DMS 273 treated with DMSO at 0.1 percent for 48 hours (cell line): ENCODE measurements at places on chromosomes 2 and 18.

DNA sequence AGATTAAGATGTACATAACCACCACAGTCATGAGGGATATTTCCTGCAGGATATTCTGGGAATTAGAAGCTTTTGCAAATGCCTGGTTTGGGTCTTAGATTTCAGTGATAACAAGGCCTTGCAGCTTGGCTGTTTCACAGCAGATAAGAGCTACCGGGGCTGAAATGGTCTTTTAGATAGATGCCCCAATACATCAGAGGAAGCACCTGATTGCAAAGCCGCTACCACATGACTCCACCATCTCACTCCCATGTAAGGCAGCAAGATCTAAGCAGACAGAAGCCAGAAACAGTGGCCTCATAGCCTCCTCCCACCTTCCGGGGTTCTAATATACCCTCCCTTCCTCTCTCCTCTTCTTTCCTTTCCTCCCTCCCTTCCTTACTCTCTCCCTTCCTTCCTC, 31.1 kb upstream of the EPG5 start:
- no peak for DNase-seq

- DNase-seq = no peak
Measured at GRCh38 chr2:191038741-191039140, 24.8 kb upstream of the STAT1 start.

GRCh38 chr2:11389551-11390398, 45.3 kb upstream of the ROCK2 start:
- DNase-seq = no peak

- peak; percentile 30 for DNase-seq
Measured at GRCh38 chr2:98749066-98749450, 18.1 kb upstream of the MGAT4A start.

DNA sequence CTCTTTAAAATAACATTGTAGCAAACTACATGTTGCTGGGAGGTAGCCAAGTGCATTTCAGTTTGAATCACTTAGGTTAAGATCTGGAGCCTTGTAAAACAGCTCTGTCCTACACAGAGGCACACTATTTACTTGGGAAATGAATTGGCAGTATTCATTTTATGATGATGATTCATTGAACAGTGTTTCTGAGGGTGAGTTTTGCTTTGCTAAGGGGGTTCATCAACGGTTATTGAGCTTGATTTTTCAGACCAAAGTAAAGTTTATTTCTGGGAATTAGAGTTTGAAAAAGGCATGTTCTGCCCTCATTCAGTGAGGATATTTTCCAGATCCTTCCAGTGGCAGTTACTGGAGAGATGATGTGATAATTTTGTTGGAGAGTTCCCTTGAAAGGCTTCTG, 55.6 kb downstream of the CCDC85A start:
- no peak for DNase-seq

GRCh38 chr2:151630372-151630771, 103.9 kb downstream of the NEB start:
- DNase-seq = no peak

- DNase-seq = no peak
Measured at GRCh38 chr18:5318061-5318700, 22.7 kb upstream of the ZBTB14 start.

GRCh38 chr2:27249891-27250651, 12.8 kb downstream of the SLC30A3 start:
- DNase-seq = peak; percentile 21

GRCh38 chr2:227191367-227191766, 26.9 kb downstream of the COL4A3 start:
- peak; percentile 93 for DNase-seq

GRCh38 chr2:176653479-176654443, 384.5 kb downstream of the MTX2 start:
- peak; percentile 16 for DNase-seq

DNA sequence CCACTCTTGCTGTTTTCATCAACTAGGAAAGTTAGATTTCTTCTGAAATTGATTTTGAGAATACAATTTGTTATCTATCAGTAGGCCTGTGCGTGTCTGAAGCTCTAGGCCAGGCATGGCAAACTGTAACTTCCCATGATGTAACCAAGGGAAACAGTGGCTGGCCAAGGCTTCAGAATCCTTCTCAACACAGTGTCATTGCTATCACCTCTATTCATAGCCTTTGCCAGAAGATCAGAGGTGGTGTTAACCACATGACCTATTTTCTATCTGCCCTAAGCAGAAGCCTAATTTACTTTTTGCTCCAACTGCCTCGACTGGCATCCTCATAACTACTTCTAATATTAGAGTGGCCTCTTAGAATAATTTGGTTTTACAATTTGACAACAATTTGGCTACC, 2.5 kb downstream of the ITGB6 start:
- DNase-seq = no peak

DNA sequence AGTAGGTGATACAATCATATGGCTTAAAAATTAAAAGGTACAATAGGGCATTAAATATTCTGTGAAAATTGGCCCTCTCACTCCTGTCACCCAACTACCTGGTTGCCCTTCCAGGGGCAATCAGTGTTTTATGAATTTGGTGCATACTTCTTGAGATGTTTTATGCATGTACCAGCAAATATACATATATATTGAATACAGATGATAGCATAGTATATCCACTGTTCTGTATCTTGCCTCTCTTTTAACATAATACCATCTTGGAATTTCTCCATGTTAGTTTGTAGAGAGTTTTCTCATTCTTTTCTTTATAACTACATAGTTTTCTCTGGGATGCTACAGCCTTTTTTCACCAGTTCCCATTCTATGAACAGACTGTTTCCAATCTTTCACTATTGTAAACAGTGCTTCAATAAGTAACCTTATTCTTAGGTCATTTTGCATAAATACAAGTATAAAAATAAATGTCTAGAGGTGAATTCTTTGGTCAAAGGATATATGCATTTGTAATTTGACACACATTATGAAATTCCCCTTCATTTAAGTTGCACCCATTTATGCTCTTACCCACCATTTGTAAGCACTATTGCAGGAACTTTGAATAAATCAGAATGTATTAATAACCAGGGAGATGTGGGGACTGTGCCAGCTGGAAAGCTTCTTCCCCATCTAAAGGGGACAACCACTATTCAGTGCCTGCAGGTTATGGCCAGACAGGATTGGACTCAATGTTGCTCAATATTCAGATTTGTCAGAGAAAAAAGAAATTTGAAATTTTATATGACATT, 225.4 kb downstream of the STK39 start:
- DNase-seq = no peak

- no peak for DNase-seq
Measured at GRCh38 chr18:48756511-48757226, 194.1 kb downstream of the SMAD7 start.

DNA sequence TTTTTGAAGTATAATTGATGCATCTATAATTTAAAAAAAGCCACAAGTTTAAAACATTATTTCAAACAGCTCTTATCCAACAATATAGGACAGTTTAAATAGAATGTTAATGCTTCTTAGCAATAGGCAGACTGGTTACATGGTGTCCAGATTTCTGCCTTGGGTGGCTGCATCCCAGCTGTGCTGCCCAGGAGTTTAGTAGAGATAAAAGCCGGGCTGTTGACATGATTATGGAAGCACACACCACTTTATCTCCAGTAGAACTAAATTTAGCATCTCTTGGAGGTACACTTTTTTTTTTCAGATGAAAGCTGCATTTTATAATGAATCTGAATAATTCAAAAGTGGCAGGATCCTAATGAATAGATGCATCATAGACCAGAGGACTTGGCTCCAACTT, 309.7 kb downstream of the PLCL1 start:
- no peak for DNase-seq

DNA sequence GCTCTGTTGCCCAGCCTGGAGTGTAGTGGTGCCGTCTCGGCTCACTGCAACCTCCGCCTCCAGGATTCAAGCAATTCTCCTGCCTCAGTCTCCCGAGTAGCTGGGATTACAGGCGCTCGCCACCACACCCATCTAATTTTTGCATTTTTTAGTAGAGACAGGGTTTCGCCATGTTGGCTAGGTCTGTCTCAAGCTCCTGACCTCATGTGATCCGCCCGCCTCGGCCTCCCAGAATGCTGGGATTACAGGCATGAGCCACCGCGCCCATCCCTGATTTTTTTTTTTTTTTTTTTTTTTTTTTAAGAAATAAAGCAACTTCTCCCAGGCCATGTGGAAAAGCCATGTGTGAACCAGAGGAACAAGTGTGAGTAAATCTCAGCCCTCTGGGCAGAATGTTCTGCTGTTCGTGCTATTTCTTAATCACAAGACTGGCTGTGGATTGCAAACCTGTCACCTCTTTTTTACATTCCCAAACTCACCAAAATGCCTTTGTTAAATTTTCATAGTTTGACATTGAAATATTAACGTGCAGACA, 6.4 kb upstream of the SH3BP4 start:
- DNase-seq = no peak

DNA sequence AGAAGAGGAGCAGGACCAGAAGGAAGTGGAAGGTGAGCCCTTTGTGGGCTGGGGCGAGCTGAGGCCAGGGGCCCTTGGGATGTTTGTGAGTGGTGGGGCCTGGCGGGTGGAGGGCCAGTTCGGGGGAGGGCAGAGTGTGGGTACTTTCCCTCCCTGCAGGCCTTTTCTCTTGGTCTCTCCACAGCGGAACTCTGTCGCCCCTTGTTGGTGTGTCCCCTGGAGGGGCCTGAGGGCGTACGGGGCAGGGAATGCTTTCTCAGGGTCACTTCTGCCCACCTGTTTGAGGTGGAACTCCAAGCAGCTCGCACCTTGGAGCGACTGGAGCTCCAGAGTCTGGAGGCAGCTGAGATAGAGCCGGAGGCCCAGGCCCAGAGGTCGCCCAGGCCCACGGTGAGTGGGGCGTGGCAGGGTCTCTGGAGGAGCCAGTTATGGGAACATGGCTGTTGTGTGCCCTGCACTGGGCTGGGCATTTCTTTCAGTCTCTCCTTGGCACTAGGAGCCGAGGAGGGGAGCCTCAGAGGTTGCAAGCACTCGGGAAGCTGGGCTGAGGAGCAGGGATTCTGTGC, 10.8 kb downstream of the STK11IP start:
- no peak for DNase-seq

DNA sequence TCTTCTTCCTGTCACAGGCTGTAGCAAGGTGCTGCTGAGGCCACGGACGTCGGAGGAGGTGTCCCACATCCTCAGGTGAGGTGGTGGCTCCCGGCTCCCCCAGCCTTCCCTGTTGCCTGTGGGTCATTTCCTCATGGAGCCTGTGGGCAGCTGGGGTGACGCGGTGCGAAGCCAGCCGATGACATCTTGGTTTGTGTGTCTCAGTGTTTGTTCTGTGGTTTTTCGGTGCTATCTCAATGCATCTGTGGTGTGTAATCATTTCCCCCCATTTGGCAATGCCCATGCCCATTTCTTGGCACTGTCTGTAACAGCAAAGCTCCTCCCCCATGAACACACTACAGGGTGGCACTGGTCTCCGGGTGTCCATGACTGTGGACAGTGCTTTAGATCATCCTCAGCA, 6.6 kb downstream of the D2HGDH start:
- no peak for DNase-seq

GRCh38 chr2:3857576-3857975, 154.2 kb downstream of the DCDC2C start:
- no peak for DNase-seq

DNA sequence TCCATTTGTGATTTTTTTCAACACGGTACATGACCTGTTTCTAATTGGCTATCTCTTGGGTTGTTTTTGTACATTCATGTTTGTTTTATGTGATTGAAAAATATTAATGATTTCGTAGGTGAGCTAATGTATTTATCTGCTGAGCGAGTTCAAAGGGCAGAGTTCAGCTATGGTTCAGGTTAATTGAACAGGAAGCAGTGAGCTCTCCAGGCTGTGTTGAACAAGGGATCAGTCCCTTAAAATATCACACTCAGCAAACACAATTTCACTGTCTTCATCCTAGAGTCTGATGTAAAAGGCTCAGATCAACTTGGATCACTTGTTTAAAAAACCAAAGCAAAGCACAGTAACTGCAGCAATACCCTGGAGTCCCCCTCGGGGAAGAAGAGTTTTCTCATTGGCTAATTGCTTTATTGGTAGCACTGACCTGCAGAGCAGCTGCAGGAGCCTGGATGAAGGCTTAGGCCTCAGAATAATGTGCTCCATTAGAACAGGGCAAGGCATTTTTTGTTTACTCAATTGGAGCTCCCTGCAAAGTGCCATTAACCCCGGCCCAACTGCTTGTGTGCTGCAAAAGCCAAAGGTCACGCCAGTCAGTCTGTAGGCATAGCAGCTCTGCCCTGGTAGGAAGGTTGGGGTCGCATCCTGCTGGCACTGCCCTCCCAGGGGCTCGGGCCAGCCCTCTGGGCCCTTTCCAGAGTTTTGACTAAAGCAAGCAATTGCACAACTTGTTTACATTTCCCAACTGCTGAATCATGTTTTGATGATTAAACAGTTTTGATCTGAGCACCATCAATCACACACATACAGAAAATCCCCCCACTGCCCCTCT, 10.5 kb downstream of the ONECUT2 start:
- no peak for DNase-seq

- no peak for DNase-seq
Measured at GRCh38 chr2:192500550-192501200, 305.9 kb upstream of the TMEFF2 start.

GRCh38 chr18:46481048-46481846, 175.8 kb downstream of the LOXHD1 start:
- no peak for DNase-seq

DNA sequence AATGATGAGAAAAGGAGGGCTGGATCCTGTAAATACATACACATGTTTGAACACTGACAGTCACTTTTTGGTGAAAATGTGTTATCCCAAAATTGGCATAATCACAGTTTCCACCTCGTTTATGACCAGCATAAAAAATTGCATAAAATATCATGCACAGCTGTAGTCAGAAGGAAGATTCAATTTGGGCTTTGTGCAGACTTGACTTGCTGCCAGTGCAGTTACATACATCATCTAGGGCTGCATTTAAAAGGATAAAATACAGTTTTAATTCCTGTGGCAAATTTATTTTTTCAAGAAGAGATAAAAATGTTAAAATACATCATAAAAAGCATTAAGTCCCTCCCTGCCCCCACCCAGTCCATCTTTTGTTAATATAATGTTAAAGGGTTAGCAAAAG, 103.8 kb downstream of the VWC2L start:
- no peak for DNase-seq

DNA sequence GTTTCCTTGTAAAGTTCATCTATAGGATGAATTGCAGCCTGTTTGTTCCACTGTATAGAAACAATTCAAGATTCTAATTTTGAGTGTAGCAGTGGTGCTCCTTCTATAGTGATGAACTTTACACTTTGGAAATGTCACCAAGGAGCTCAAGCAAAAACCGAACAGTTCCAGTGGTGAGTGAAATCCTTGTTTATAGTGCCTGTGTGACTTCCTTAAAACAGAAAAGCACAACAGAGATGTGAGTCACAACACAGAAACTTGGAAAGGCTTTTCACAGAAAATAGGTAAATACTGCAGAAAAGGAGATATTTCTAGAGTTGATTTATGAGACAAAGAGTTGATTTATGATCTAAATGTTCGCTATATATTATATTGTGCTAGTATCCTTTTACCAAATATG, 482.0 kb downstream of the PTPRM start:
- no peak for DNase-seq

DNA sequence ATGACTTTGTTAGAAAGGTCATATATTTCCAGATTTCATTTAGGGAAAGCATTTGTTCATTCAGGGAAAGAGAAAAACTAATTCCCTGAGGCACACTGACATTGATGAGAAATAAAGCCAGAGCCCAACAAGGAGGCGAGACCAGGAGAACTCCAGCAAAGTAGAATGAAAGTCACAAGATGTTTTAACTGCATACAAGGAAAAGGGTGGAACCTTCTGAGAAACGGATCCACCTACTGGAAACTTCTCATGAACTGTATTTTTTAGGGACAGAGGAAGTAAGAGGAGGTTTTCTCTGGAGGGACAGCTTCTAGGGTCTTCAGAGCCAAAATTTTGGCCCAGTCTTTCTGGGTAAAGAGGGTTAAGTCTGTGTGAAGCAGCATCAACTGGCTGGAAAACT, 548.2 kb upstream of the PIK3C3 start:
- DNase-seq = no peak

- DNase-seq = no peak
Measured at GRCh38 chr18:2704541-2704940, 49.0 kb downstream of the SMCHD1 start.
